ENCODE measurements at places on chromosomes 6 and 20.
A peak's percentile ranks its signal among the peaks of the same experiment; 100 is the strongest.

DNA sequence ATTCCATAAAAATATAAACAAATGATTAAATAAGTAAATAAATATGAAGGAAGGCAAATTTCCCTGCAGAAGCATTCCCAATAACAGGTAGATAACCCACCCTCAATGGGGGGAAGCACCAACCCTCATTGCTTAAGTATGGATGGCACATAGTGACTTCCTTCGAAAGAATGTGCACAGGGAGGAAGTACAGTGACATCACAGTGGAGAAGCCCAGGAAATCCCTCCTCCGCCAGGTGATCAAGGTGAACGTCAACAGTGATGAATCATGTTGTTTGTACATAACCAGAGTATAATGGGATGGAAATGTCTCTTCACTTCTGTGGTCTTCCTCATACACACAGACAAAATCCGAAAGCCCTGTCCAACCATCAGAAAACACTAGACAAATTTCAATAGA lies 267.9 kb downstream of the THBS2 start:
- no peak for DNase-seq

- DNase-seq, result no peak
Observed at GRCh38 chr6:159608961-159609651, 83.9 kb downstream of the SOD2 start.

DNA sequence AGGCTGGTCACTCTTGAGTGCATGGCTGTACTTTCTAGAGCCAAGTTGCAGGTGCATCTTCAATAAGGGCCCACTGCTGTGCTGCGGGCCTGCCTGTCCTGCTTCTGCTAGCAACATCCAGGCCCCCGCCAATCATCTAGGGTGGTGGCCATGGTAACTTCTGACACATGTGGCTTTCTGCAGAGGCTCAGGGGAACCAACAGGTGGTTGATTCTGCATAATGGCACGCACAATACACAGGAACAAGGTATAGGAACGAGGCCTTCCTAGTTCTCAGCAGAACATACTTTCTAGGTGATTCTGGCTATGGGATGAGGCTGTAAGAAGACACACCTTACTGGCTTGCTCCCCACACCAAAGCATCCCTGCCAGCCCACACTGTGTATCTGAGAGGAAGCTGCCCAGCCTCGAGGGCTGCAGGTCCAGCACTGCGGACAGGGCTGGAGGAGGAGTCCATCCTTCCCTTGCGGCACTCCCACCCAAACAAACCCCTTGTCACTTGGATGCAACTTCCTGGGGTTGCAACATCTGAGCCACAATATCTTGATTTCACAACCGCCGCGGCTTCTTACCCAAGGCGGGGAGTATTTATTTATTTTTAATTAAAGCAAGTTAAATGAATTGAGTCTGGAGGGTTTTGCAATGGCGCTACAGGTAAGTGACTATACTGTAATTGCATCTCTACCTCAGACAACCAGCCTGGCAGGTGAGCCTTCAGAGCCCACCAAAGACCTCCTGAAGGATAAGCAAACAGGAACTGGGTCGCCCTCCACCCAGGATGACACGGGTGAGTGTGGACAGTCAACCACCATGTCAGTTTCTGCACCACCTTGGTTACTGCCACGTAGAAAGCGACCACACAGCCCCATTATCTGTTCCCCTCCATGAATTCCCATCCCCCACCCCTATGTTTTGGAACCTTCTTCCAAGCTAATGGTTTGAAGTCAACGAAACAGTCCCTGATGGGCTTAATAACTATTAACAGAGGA lies 49.6 kb downstream of the SULF2 start:
- peak; percentile 30 for DNase-seq

- DNase-seq, result no peak
Observed at GRCh38 chr6:89952686-89953085, 58.4 kb downstream of the GJA10 start.

DNA sequence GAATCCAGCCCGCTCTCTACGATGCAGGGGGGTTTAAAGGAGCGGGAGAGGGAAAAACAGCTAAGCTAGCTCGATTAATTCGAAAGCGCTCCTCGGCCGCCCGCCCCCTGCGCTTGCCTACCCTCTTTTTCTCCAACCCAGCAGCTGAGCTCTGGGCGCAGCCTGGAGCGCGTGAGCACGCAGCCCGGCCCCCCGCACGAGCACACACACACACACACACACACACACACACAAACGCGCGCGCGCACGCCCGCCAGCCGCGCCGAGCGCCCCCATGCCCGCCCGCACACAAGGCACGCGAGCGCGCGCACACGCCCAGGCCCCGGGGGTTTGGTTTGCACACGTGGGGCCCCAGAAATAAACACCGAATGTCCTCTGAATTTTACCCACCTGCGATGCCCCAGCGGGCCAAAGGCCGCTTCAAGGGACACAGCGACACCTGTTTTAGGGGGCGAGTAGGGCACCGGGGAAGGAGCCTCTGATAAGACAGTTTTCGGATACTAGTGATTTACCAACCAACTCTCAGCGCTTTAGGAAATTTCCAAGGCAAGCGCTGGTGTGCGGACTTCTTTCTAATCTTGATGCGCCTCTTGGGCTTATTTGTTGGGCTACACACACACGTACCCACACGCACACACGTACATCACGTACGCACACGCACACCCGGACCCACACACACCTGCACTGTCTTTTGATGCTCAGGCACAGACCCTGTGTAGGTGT lies 802 bp upstream of the NRN1 start:
- no peak for DNase-seq

GRCh38 chr6:105920071-105920470 lies 166.1 kb upstream of the PRDM1 start:
- no peak for DNase-seq

GRCh38 chr6:63268574-63268973 lies 51.2 kb downstream of the LGSN start:
- no peak for DNase-seq

GRCh38 chr6:30991891-30992290 lies 8.4 kb downstream of the MUC21 start:
- DNase-seq, result no peak

DNA sequence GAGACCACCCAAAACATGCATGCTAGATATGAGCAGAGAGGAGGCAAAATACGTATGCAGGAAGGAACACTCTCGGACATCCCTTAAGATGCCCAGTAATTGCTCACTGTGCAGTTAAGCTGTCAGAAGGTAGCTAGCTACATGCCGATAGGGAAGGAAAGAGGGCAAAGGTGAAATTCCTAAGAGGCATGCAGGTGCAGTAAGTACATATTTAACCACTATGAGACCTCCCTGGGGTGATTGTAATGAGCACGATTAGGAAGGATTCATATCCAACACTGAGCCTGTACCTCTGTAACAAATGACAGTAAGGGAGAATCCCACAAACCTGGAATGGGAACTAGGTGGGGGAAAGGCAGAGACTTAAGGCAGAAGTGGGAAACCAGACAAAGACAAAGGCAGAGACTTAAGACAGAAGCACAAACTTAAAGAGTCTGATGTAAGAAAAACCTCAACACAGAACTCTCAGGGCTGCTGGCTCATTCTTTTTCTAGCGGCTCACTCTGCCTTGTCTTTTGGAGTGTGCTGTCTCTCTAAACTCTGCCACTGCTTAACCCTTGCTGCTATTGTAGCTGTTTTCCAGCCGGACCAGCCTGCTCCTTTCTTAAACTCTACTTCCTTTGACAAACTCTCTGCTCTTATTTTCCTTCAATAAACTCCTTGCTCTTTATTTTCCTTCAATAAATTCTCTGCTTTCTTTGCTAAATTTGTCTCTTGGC lies 148.1 kb downstream of the UBE3D start:
- DNase-seq, result no peak

GRCh38 chr6:88246654-88247053 lies 80.5 kb upstream of the CNR1 start:
- no peak for DNase-seq

- DNase-seq, result no peak
Observed at GRCh38 chr6:170092826-170093225, 198.1 kb downstream of the DLL1 start.

DNA sequence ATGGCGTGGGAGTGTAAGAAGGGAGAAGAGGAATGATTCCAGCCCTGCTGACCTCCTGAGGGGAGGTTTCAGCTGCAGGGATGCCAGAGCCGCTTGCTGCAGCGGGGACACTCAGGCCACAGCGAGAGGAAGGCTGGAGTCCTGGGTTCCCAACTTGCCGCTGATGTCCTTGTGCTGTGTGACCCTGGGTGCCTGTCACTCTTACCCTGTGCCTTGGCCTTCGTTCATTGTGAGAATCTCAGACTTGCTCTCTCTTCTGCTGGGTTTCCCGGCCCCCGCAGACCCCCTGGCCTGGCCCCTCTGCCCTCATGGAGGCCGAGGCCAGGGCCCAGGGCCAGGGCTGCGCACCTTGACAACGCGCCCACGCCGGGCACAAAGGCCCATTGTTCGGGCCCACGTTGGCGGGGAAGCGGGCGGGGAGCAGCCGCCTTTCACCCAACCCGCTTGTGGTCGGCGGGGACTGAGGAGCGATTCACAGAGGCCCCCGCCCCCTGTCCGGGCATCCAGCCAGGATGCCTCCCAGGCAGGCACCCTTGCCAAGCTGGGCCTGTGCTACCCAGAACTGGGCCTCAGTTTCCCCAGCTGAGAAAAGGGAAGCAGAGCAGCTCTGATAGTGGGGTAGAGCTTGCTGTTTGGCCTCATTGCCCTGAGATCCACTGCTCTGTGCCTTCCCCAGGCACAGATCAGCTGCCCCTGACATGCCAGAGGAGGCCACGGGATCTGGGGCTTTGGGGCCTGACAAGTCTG lies 52.4 kb downstream of the CEBPB start:
- DNase-seq, result no peak

DNA sequence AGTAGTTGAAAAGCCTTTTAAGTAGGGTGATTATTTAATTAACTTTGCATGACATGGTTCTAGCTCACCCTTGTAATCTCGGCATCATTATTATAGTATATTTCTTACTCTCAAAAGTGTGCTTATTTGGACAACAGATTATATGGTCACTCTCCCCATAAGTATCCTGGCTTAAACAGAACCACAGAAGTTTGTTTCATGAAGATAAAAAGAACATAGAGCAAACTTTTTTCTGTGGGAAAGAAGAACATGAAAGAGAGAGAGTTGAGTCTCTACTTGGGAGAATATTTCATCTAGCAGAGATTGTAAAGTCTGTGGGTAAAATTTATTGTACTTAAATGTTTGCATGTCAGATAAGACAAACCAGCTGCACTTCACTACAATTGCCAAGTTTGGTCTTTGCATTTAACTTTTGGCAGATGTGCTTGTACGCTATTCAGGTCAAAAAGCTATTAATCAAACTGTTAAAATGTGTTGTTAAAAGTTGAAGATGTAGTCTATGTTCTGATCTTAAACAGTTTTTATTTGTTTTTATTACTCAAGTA lies 33.4 kb upstream of the PRIM2 start:
- DNase-seq, result no peak
